T-cell (primary cell): ENCODE measurements at places on chromosomes 16 and 17.

DNA sequence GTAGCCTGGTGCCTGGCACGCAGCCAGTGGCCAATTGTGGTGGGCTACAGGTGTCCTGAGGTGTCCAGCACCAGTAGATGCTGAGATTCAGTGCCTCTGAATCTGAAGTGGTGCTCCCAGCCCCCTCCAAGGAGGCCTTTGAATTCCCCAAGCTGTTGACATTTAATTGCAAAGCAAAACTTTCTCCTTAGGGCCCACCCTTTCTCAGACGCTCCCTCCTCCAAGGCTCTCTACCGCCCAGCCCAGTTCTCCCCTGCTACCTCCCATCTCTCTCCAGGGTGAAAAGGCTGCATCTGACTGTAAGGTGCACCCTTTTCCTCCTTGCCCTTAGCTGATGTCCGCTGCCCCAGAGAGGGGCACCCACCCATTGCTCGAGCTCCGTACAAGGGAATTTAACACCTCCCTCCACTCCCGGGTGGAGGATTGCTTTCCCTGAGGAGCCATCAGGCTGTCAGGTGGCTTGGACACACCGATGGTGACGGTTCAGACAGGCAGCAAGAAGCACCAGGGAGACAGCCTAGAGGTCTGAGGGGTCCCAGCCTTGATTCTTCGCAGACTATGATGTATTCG, 1.7 kb downstream of the BEAN1 start:
- DNase-seq = no peak

GRCh38 chr17:63955791-63956190, 16.9 kb downstream of the SCN4A start:
- no peak for DNase-seq

- no peak for DNase-seq
Measured at GRCh38 chr17:57436565-57436964, 180.2 kb downstream of the MSI2 start.

DNA sequence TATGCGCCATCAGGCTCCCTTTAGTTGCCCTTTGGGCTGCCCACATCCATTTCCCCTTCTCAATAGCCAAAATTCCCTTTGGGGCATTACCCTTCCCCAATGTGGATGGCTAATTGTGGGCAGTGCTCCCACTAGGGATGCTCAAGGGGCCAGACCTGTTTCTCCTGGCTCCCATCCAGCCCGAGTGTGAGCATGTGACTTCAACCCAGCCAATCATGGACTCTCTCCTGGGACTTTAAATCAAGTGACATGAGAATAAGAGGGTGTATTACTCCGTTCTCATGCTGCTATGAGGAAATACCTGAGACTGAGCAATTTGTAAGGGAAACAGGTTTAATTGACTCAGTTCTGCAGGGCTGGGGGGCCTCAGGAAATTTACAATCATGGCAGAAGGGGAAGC, 60.9 kb upstream of the WSB1 start:
- no peak for DNase-seq

- no peak for DNase-seq
Measured at GRCh38 chr16:47323241-47323640, 137.6 kb downstream of the ITFG1 start.

GRCh38 chr16:88403794-88404581, 21.2 kb downstream of the ZNF469 start:
- no peak for DNase-seq

DNA sequence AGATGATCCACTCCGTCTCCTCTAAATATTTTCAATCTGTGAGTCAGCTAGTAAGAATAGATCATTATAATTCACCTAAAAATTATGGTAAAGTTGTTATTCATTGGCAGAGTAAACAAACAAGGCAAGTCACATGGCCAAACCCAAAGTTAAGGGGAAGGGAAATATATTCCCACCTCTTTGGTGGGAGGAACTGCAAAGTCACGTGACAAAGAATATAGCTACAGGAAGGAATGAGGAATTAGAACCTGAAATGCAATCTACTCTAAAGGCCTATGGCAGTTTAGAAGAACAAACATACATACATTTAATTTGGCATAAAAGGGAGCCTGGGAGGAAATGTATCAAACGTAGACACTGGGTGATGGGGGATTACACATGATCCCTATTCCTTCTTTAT, 48.9 kb downstream of the NOG start:
- DNase-seq = no peak

DNA sequence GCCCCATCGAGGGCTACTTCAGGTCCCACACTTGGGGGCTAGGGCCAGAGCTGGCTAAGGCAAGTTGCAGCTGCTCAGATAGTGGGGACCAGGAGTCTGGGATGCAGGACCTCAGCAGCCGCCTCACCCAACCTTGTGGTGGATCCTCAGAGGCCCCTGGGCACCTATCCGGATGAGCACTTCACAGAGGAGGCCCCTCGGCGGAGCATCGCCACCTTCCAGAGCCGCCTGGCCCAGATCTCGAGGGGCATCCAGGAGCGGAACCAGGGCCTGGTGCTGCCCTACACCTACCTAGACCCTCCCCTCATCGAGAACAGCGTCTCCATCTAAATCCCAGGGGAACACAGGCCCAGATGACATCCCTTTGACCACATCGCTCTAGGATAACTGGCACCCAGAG, 9.4 kb downstream of the ALOX15B start:
- DNase-seq = no peak

DNA sequence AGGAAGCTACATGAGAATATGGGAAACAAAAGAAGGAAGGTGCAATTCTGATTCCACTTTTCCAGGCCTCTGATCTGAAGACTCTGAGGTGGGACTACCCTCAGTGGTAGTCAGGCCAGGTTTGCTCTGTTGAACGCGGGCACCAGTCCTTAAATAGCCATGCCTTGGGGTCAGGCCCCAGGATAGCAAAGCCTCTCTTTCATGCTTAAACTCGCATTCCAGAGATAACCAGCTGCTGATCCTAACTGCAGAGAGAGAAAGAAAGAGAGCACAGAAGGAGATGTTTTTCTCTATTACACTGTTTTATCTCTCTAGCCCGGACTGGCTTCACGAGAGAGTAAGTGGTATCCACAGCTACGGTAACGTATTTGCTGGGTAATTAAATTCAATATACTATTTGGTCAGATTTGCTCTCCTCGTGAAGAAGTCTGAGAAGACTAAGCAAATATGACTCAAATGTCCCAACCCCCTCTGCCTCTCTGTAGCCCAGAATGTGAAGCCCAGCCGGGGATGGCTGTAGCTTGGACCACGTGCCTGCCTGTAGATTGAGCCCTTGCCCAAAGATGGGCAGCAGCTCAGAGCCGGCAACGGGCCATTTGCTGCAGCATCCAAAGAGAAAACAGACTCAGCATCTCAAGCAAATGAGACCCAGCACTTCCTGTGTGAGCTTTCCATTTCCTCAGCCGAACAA, 122.2 kb downstream of the SMG6 start:
- DNase-seq = no peak
